Fibroblast of skin of right quadriceps (primary cell): ENCODE measurements at places on chromosomes 3 and 15.

- DNase-seq = no peak
Observed at GRCh38 chr3:178054471-178054870, 481.8 kb upstream of the KCNMB2 start.

- DNase-seq = no peak
Observed at GRCh38 chr3:150897592-150897991, 7.6 kb downstream of the MINDY4B start.

- DNase-seq = peak; percentile 42
Observed at GRCh38 chr15:52678468-52679231, 538 bp downstream of the ATOSA start.

DNA sequence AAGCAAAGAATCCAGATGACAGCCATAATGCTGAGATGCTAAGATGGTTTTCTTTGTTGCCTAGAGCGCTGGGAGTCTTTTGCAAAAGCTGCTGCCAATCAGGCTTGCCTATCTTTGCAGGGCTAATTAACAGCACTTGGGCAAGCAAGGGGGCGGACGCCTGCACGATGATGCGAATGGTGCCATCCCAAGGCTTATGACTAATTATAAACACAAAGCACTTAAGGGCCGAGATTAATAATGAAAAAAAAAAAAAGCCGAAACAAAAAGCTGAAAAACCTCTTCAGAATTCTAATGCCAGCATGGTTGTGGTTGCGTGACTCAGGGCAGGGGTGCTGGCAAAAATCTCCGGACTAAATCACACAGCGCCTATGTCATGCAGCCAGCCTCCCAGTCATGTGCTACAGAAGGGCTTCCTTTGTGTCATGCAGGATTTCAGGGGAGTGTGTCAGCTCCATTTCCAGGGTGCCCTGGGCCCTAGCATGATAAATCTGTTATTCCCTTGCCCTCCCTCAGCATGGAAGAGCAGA, 185.0 kb upstream of the ANKRD28 start:
- peak; percentile 96 for DNase-seq

- DNase-seq = no peak
Observed at GRCh38 chr3:62605413-62606068, 232.2 kb upstream of the FEZF2 start.

GRCh38 chr3:183264268-183264667, 11.2 kb downstream of the B3GNT5 start:
- no peak for DNase-seq

GRCh38 chr3:46755646-46756045, 38.0 kb upstream of the PRSS50 start:
- DNase-seq = no peak

DNA sequence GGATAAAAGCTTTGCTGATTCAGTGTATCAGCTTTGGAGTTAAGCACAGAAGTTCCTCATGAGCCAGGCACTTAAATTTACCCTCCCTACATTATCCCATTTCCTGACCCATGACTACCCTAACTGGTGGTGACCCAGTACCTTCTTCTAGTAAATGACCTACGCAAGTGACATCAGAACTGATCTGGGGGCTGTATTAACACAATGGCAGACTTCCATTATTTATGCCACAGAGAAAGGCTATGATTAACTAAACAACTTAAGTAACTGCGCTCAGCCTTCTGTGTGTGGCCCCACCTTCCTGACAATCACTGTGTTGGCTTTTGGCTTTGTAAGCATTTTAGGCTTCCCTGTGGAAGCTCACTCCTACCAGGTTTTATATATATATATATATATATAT, 1.9 kb downstream of the MB21D2 start:
- no peak for DNase-seq

DNA sequence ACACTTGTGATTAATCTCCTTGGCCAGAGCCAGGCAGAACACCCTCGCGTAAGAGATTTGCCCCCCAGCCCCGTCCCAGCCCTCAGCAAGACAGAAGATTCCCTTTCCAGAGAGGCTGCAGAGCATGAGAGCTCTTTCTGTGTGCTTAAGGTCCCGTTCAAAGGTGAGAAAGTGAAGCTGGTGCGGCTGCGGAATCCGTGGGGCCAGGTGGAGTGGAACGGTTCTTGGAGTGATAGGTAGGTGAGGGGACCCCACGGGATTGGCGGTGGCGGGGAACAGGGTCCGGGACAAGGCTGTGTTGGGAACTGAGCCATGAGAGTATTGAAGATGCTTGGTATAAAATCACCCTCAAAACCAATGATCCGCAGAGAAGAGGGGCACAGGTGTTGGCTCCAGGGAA, 34.8 kb downstream of the CAPN3 start:
- no peak for DNase-seq

GRCh38 chr3:139460076-139460475, 16.2 kb downstream of the RBP2 start:
- DNase-seq = no peak

- no peak for DNase-seq
Observed at GRCh38 chr3:14630404-14631100, 21.0 kb upstream of the CCDC174 start.

- peak; percentile 72 for DNase-seq
Observed at GRCh38 chr3:66618066-66618465, 117.2 kb upstream of the LRIG1 start.

GRCh38 chr3:176789281-176789705, 408.0 kb downstream of the TBL1XR1 start:
- DNase-seq = no peak

DNA sequence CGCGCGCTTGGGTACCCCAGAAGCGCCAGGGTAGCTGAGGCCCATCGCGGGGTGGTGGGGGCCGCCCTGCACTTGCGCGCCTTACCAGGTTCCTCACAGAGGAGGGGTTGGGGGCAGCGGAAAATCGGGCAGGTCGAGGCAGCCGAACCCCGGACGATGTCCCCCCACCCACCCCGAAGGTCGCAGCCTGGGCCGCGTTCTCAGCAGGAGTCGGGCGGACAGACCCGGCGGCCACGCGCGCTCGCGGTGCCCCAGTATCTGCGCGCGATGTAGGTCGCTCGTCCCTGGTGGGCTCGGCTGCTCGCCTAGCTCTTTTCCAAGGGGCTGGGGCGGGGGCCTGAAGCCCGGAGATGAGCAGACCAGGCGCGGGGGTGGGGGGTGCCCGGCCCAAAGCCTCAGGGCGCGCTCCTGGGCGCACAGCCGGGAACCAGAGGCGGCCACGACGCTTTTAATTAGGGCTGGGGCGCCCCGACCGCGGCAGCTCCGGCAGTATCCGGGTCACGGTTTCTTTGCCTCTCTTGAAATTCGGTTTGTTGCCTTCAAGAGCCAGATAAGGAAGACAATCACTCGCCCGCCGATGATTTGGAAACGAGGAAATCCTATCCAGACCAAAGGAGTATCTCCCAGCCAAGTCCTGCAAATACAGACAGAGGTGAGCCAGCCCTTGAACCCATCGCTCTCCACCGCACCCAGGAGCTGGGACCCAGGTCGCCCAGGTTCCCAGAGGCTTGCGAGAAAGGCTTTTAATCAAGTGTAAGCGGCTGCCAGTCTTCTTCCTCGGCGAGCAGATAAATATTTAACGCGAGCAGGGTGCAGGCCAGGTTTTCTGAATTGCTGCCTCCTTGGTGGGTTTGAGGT, 4.6 kb downstream of the SKOR1 start:
- DNase-seq = no peak

DNA sequence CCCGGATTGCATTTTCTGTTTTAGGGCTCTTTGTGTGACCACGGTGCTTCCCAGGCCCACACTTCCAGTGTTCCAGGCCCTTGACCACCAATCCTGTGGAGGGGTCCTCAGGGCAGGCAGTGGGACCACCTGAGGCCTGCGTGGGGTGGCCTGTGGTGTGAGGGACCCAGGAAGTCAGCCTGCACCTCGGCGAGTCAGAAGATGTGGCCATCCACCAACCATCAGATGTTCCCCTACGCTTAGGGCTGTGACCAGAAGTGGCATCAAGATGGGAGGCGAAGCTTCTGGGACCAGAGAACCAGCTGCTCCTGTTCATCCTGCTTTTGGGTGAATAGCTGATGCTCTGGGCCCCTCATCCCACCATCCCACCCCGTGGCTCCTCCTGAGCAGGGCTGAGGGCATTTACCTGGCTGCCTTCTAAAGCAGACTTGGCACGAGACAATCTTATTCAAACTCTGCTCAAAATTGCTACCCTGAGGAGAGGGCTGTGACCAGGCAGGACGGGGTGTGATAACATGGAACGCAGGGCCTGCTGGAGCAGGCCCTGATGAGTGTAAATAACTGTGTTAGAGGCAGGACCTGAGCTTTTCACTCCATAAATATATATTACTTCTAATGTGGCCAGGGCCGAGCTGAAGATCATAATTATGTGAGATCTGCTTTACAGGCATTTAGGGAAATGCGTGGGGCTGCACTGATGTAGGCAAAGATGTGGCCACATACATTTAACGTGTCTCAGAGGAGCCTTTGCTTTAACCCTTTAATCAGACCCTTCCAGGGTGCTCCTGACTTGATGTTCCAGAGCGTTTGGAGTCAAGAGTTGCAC, 28.8 kb downstream of the SMAD3 start:
- no peak for DNase-seq

GRCh38 chr3:111971533-111972130, 7.2 kb upstream of the ABHD10 start:
- DNase-seq = no peak

GRCh38 chr3:86774082-86774691, 216.8 kb downstream of the VGLL3 start:
- DNase-seq = peak; percentile 54

GRCh38 chr15:20294651-20295237, 246.9 kb downstream of the GOLGA6L6 start:
- no peak for DNase-seq

DNA sequence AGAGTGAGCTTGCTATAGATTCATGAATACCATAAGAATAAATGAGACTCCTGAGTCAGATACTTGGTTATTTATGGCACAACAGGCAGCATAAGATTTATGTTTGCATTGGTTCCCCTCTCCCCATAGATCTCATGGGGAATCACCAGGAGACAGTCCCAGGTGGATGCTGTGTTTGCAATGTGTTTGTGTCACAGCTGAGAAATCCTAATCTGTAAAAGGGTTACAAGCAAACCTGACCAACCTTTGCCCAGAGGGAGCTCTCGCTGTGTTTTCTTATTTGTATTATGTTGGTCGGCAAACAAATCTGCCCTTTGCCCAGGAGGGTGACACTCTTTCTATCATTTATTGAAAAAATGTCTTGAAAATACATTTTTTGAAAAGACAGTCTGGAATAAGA, 236.2 kb downstream of the ZPLD1 start:
- no peak for DNase-seq

DNA sequence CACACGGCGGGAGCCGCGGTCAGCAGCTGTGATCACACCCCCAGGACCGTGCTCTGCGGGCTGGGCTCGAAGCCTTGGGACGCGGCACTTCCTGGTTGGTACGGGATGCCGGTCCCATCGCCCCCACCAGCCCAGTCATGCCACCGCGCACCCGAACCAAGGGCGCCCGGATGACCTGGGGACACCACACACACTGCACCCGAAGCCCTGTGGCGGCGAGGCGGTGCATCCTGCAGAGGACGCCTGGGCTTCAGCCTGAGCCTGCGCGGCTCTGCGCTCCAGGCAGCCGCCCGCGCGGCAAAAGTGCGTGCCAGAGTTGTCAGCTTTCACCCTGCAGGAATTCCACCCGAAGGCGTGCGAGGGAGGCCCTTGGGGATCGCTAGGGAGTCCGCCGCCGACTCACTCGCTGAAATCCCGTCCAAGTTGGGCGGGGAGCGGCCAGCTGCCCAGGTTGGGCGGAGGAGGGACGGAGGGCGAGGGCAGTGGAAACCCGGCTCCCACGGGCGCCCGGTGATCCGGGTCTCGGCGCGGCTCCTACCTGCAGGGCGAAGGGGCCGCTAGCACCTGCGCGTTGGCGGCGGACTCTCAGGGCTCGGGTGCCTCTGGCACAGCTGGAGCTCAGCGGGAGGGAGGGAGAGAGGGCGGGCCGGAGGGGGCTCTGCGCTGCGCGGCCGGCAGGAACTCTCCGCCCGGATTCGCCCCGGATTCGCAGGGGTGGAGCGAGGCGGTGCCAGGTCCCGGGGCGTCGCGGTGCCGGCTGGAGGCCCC, at the start of gene PLD1:
PLD1 (minus strand) TSS at position 623 of the 768 bp plus-strand sequence. CDS start 72,432 bp downstream, outside the sequence.
- DNase-seq = peak; percentile 94

GRCh38 chr15:100537331-100537730, 8.6 kb upstream of the CERS3 start:
- DNase-seq = no peak

DNA sequence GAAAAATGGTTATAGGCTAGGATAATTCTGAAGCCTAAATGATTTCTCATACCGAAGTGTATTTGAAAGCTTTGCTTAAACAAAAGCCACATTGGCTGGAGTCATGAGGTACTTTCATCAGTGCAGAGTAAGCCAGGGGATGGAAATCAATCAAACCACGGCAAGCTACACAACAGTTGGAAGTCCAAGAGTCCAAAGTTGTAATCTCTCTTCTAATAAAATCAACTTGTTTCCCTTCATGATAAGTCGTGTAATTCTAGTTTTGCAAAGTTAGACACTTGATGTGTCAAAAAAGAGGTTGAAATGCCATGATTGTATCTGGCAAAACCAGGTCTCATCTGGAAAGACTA, 250.5 kb upstream of the VEPH1 start:
- no peak for DNase-seq

- DNase-seq = peak; percentile 48
Observed at GRCh38 chr3:115325539-115325938, 178.5 kb upstream of the ZBTB20 start.

GRCh38 chr3:46477145-46477544, 12.4 kb upstream of the LTF start:
- DNase-seq = no peak

- no peak for DNase-seq
Observed at GRCh38 chr15:41484937-41485625, 8.6 kb upstream of the ITPKA start.

- DNase-seq = peak; percentile 79
Observed at GRCh38 chr3:35932995-35933394, 293.7 kb downstream of the ARPP21 start.

DNA sequence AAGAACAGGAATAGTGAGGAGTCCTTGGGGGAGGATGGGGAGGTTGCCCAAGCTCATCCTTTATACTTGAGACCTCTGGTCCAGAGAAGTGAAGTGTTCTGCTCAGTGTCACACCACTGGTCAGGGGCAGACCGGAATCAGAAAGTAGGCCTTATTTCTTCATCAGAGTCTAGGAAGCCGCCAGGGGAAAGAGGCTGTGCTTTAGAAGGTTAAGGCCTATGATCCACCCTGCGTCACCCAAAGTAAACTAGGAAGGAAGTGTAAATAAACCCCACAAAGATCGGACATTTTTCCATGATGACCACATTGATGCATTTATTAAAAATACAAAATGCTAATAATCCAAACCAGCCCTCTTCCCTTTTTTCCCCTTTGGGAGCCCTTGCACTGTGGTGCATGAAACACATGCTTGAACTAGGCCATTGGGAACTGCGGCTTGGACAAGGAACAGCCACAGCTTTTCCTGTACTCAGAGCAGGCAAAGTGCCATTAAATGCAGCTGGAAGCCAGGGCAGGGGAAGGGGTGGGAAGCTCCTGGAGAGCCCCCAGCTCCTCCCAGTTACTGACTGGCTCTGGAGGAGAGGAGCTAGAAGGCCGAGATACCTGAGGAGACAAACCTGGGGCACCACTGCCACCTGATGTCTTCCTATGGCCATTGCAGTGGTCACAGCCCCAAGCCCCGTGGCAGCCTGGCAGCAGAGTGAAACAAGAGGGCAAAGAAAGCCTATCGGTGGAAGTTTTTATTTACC, 37.0 kb downstream of the CDC25A start:
- peak; percentile 75 for DNase-seq

GRCh38 chr3:126259411-126260391, 79.3 kb upstream of the ALDH1L1 start:
- DNase-seq = no peak
